Right cardiac atrium (tissue), 5 donors: ENCODE measurements at places on chromosomes 12 and 14. TPM values are rescaled to one million over a fixed set of nuclear protein-coding genes. Genes with fewer than 3 reads are reported as not detected.

The PLEKHG7 gene
- polyA plus RNA-seq, result not detected

The OR4K13 gene
- not detected for polyA plus RNA-seq

The CCDC60 gene
- 0.07 TPM for polyA plus RNA-seq

The C12orf42 gene
- polyA plus RNA-seq, result not detected

The TMCC3 gene
- polyA plus RNA-seq, result 1.7 TPM

The STXBP6 gene
- 26.5 TPM for polyA plus RNA-seq

DNA sequence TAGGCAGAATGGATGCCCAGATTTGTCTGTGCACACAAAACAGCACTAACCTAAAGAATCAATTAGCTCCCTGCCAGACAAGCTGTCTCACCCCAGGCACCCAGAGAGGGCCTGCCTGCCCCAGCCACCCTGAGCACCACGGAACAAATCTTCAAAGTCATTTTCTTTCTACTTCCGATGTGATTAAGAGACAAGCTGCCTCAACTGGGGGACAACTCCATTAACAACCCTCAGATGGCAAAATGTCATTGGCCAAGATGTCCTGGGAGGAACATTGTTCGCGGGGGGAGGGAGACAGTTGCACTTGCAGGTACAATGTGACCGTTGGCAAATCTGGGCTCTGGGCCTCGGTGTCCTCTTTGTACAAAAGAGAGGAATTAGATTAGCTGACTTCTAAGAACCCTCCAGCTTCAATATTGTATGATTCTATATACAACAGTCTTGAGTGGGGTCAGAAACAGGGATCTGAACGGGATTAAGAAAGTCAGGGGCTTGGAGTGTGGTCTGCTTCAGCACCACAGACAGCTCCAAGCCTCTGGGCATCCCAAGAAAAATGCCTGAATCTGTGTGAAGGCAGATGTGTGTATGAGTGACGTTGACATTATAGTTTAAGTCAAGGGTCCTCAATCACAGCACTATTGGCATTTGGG, 42.8 kb upstream of the CMKLR1 start:
- DNase-seq, result no peak

DNA sequence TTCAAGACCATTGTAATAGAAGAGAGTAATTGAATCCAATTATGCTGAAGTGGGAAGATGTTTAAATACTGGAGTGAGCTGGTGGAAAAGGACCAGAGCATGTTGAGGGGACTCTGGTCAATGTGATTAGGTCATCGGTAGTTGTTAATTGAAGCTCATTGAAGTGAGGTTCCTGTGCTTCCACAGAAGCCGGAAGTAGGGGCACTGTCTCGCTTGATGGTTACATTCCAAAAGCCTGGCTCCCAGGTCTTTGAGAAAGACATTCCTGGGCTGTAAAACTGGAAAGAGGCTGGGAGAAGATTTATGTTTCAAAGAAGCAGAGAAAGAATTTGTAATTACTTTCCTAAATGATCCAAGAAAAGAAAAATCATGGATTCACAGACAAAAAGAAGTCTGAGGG, 12.3 kb upstream of the CLECL1 start:
- DNase-seq, result no peak

DNA sequence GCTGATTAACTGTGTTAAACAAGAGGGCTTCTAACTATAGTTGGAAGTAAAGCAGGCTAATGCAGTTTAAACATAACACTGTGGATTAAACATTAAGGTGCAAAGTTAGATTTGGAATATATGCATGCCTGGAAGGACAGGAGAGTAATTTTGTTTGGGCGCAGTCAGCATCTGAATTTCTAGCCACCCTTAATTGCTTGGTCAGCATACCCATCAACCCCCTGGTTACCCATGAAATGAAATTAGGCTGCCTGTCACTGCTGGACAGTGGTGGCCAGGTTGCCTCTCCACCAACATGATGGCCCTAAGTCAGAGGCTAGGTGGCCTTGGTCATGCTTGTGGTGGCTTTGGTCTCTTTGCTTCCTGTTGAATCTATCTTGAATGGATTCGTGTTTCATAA, 30.0 kb upstream of the PTPRB start:
- DNase-seq, result no peak

GRCh38 chr14:100106250-100107112, 41.3 kb downstream of the EVL start:
- no peak for DNase-seq

DNA sequence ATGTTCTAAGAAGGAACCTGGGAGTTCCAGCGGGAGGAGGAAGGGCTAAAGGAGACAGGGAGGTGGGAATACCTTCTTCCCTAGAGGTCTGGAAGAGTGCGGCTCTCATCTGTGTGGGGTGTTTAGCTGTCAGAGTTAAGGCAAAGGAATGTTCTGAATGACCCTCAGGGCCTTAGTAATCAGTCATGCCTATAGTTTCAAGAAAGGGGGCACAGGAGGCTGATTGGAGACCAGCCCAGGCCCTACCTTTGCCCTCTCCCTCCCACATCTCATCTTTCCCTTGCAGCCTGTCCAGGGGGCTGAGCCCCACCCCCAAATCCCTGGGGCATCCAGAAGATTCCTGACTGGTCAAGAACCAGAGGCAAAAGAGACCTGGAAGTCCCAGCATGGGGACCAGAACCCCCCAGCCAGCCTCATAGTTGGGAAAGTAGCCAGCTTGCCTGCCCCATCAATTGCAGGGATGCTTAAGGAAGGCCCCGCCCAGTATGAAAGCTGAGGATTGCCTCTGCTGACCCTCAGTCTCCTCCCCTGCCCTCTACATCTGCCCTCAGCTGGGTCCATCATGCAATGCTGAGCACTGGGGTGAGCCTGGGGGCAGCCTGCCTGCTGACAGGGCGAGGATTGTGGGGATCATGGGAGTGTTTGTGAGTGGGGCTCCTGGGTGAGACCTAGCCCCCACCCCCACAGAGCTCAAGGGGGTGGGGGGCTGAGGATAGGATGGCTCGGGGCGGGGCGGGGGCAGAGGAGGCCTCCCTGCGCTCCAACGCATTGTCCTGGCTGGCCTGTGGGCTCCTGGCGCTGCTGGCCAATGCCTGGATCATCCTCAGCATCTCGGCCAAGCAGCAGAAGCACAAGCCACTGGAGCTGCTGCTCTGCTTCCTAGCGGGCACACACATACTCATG, 1.8 kb downstream of the GPR162 start:
- DNase-seq, result no peak

GRCh38 chr14:49586673-49587460, 687 bp upstream of the RPS29 start:
- DNase-seq, result no peak
